Forelimb muscle (tissue), 1 donor: ENCODE measurements at places on chromosomes 4 and X.

DNA sequence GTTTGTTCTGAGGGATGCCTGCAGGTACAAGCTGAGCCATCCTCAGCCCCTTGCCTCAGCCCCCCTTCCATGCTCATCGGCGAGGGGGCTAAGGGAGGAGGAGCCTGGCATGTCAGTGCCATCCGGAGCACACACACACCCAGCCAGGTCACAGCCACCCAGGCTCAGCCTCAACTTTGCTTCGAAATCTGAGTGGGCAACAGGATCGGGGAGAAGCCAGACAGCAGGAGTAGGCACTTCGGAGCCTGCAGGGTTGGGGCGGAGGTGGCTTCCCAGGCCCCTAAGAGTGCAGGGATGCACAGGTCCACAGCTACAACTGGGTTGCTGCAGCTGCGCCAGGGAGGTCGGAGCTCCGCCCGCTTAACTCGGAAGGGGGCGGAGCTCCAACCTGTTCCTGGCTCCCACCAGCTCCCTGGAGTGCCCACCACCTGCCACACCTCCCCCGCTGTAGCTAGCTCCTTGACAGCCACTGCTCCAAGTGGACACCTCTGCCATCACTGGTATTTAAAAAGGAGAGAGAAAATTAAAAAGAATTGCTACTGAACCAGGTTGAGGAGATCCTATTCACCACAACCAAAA lies 192.9 kb upstream of the GALNT7 start:
- DNase-seq, result no peak

- DNase-seq, result no peak
These were observed 32.7 kb upstream of the CASK start for GRCh38 chrX:41956027-41956426.

DNA sequence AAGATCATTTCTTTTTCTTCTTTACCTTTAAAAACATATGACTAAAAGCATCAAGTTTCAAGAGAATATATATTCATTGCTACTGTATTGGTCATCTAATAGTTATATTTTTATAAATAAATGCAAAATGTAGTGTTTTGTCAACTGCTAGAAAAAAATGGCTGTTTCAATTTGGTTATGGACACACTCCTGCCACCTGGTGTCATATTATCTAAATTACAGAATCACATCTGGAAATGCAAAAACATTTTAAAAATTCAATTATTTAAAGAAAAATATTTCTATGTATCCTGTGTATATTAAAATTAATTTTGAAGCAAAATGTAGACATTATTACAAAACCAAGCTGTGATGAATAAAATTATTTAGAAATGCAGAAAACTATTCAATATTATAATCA lies 329.4 kb upstream of the PCDH18 start:
- DNase-seq, result no peak

GRCh38 chr4:158793021-158793420 lies 24.2 kb downstream of the FNIP2 start:
- DNase-seq, result no peak

- DNase-seq, result no peak
These were observed 61.1 kb downstream of the ABCG2 start for GRCh38 chr4:88097301-88097700.

DNA sequence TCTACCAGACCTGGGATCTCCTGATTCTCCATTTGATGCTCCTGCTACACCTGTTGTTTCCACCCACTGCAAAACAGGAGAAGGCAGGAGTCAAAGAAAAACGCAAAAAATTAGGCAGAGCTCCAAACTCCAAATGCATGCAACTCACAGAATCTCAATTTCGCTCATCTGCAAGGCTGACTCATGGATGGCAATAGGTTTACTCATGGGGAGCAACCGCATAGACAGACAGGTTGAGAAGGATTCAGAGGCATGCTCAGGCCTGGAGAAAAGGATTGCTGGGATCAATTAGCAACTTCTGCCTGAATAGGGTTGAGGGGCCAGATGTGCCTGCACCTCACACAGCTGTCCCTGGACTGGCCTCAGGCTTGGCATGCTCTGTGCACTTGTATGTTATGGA lies 231.0 kb downstream of the LDB2 start:
- DNase-seq, result no peak

DNA sequence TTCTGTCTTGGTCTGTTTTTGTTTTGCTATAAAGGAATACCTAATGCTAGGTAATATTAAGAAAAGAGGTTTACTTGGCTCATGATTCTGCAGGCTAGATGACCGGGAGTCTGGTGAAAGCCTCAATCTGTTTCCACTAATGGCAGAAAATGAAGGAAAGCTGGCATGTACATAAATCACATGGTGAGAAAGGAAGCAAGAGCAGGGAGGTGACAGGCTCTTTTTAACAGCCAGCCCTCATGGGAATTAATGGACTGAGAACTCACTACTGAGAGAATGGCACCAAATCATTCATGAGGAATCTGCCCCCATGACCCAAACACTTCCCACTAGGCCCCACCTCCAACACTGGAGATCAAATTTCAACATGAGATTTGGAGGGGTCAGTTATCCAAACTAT lies 27.6 kb downstream of the SATL1 start:
- DNase-seq, result no peak

- DNase-seq, result no peak
These were observed 18.5 kb upstream of the TET2 start for GRCh38 chr4:105128208-105128607.

GRCh38 chr4:106522839-106523238 lies 154.3 kb upstream of the GIMD1 start:
- DNase-seq, result no peak

GRCh38 chr4:2937146-2937857 lies 25.9 kb downstream of the NOP14 start:
- DNase-seq, result no peak
